ENCODE measurements at places on chromosomes 12 and 14.

DNA sequence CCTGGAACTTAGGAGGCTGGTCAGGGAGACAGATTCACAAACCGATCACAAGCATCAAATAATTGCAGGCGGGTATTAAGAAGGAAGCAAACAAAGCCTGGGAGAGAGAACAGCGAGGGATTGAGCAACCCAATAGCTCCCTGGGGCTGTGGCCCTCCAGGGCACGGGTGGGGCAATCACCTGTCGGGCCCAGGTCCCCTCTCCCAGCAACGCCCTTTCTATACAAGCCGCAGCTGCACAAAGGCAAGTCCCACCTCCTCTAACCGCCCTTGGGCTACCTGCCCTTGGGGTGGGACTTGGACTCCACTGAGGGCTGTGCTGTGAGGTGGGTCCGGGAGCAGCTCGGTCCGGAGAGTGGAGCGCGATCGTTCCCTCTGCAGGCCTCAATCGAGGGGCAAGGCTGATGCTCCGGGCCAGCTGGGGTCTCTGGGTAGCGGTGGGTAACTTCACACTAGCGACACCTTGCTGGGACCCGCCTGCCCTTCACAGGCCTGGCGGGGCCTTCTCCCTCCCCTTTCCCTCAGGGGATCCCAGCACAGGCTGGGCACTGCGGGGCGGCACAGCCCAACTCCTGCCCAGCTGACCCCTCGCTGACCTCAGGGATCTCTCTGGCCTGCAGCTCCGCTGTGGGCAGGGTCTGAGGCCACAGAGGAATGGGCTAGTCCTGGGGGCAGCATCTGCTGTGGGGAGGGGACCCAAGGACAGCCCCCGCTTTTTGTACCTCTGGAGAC is 8.0 kb downstream of the PHB2 start:
- no peak for DNase-seq

GRCh38 chr12:131231032-131231980 is 277.6 kb downstream of the ADGRD1 start:
- no peak for DNase-seq

- DNase-seq = no peak
Measured at GRCh38 chr14:99548871-99549515, 55.0 kb downstream of the CCDC85C start.

DNA sequence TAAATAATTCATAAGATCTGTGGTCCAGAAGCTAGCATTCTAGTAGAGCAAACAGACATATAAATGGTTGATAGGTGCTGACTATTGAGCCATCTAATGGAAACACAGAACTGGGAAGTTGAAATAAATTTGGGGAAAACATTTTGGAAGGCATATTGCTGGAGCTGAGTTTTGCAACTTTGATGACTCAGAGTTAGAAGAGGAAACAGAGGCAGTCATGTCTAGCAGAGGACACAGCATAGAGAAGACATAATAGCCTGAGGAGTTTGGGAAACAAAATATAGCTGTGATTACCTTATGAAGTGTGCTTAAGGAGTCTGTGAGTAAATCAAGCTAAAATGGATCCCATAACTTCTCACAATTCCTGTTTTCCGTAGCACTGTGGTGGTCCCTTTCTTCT is 86.9 kb upstream of the FLRT2 start:
- DNase-seq = no peak

GRCh38 chr14:23916004-23916403 is 37.6 kb upstream of the DHRS4 start:
- DNase-seq = no peak

DNA sequence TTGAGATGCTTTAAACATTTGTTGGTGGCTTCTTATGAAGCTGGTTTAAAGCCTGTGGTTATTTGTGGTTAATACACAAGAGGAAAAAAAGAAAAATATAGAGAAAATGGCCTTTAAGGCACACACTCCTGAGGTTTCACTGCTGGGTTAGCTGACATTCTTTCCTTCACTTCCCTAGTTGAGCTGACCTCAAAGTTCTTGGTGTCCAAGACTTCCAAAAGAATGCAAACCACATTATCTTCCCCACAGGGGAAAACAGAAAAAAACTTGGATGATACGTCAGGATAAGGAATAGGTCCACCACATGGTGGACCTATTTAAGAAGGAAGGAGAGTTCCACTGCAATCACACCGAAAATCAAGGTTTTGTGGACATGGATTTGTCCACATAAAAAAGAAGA is 94.3 kb downstream of the SLC25A21 start:
- DNase-seq = no peak

DNA sequence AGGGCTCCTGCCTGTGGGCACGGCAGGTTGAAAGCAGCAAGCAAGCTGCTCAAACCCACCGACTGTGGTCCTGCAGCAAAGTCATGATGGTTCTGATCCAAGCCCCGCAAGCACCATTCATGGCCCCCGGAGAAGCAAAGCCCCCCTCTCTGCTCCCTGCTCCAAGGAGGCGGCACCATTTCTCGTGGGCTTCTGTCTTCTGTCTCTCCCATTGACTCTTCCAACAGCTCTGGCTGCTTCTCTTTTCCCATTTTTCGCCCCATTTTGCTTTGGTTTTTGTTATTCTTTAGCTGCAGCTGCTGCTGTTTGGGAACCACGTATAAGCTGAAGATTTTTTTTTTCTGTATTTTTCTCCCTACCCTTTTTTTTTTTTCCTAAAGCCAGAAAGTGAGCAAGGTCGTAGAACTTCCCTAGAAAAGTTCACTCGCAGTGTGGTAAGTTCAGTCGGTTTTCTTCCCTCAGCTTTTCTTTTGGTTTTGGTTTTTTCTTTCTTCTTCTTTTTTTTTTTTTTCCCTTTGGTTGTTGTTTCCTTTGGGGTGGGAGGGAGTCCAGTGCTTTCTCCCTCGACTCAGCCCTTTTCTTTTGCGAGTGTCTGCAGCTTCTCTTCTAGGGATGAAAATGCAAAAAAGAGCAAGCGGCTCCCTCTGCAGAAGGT is 354.1 kb downstream of the DPF3 start:
- no peak for DNase-seq

DNA sequence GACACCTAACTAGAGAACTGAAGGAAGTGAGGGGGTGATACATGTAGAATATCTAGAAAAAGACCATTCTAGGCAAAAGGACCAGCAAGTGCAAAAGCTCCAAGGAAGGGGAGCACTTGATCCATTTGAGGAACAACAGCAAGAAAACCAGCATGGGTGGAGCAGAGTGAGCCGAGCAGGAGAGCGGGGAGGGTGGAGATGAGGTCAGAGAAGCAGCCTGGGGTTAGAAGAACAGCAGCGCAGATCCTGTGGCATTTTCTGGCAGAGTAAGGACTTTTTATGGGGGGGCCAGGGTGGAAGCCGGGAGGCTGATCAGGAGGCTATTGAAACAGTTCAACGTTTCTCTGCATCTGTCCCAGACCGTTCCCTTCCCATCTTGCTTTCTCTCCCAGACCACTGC is 24.5 kb upstream of the TMCC3 start:
- no peak for DNase-seq

- peak; percentile 85 for DNase-seq
Measured at GRCh38 chr14:85437148-85437547, 92.8 kb upstream of the FLRT2 start.

- DNase-seq = no peak
Measured at GRCh38 chr14:105480807-105481801, 5.6 kb upstream of the CRIP1 start.

DNA sequence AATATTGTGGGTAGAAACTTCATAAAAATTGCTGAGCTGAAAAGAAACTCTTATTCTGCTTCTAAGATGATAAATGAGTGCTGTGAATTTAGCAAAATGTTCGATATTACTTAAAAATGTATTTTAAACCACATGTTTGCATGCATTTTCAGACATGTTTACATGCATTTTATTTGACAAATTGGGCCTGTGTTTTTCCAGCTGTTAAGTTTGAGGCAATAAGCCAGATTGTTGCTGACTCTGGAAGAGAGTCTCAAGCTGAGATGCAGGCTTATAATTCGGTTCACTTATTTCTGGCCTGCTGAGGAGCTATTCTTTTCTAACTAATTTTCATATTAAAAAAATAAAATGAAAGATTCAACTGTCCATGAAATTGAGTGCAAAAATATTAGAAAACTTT is 110.1 kb downstream of the SYNE2 start:
- DNase-seq = no peak

DNA sequence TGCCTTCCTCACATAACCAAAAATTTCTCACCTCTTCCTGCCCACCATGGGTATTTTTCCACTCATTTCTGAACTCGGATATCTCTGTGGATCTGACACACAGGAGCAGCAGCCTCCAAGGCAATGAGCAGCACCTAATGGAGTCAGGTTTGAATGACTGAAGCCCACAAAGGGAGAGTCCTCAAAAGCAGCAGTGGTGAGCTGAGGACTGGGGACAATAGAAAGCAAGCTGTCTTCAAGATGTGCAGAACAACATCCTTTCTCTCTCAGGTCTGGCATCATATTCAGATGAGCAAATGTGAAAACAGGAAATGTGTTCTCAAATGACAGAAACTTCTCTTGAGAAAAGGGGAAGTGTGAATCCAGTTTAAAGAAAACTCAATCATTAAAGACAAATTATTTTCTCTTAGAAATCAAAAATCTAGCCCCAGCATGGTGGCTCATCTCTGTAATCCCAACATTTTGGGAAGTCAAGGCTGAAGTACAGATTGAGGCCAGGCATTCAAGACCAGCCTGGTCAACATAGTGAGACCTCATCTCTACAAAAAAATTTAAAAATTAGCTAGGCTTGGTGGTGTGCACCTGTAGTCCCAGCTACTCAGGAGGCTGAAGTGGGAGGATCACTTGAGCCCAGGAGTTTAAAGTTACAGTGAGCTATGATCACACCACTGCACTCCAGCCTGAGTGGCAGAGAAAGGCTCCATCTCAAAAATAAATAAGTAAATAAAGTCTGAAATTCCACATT is 54.2 kb downstream of the C12orf42 start:
- DNase-seq = no peak

GRCh38 chr12:47773062-47773857 is at the start of gene SLC48A1:
Gene SLC48A1 (plus strand): TSS chr12:47773238. CDS start chr12:47773305, 67 bp downstream.
- DNase-seq = no peak

GRCh38 chr12:43841253-43841652 is 5.4 kb downstream of the TMEM117 start:
- no peak for DNase-seq

GRCh38 chr12:104758771-104759170 is 199.3 kb downstream of the SLC41A2 start:
- no peak for DNase-seq

DNA sequence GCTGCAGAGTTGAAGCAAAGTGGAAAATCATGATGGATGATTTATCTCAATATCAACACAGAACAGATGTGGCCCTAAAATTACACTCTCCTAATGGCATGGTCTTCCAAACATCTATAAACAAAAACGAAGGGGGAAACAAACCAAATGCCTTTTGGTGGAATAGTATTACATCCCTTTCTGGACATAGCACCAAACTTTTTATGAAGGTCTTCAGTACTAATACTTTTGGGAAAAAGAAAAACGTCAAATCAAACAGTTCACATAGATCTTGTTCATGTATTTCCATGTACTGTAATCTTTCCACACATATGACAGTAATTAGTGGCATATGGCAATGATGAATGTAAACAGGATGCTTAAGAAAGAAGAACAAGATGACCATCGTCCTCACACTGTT is 22.9 kb upstream of the ANAPC7 start:
- DNase-seq = no peak

DNA sequence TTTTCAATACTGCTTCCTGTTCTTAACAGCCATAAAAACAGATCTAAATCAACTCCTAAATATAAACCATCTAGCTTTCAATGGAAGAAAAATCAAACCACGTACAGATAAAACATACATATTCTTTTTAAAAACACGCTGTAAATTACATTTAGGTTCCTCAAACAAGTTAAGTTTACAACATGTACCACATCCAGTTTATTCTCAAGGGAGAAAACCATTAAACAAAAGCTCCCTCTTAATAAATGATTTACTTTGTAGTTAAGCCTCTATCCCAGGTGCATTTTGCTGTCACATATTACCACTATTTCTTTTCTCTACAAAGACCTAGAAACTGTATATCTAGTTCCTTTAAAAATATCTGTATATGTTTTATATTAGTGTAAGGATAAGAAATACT is 3.1 kb downstream of the NUMB start:
- no peak for DNase-seq

DNA sequence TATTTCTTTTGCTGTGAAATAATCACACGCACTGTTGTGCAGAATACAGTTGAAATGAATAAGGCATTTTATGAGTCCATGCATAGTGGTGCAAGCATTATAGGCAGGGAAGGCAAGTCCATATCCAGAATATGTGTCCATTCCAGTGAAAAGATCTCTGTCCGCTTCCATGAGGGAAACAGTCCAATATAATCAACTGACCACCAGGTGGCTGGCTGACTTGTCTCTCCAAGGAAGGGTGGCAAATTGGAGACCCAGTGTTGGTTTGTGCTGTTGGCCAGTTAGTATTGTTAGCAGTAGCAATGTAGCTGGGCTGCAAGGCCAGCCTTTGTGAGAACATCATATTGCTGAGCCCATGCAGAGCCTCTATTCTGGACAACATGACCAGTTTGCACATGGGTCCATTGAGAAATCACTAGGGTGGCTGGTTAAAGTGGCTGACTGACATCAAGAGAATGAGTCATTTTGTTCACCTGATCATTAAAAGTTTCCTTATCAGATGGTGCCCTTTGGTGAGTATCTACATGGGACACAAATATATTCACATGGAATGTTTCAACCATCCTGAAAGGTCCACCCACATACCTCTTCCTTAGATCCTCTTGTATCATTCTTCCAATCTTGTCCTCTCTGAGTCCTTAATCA is 17.3 kb upstream of the YAF2 start:
- no peak for DNase-seq

DNA sequence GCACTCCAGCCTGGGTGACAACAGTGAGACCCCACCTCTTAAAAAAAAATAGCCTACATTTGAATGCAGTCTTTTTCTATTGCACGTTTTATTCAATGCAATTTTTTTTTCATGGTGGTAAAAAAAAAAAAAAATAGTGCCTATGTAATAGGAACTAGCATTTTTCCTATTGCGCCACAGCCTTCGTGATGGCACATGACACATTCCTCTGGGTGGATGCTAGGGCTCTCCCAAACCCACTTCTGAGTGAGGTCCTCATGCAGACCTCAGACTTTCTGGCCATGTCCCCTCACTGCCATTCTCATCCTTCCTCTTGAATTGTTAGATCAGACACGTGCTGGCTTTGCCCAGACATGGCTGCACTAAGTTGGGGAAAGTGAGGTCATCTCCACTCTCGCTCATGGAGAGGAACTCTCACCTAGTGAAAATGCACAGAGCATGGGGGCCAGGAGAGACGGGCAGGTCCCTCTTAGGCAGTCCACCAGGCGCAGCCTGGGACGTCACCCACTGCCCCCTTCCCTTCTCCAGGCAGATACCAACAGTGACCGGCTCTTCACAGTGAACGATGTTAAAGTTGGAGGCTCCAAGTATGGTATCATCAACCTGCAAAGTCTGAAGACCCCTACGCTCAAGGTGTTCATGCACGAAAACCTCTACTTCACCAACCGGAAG is 19.2 kb downstream of the DCAF4 start:
- no peak for DNase-seq
